ENCODE measurements at places on chromosomes 7 and 10.

DNA sequence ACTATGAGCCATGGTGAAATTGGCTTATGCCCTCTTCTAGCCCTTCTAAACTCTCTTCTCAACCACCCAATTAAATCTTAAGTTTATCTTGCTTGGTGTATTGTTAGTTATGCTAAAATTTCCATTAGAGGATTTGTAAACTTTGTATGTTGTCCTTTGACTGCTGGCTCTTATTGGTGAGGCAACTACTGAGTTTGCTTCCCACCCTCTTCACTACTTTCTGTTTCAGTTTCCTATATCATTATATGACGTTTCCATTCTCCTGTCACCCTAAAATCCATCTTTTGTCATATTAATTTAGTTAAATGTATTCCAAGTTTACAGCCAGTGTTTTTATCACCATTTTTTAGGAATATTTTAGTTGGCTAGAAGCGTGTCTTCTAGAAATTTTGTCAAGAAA, 80.9 kb upstream of the VWC2 start:
- DNase-seq: no peak

DNA sequence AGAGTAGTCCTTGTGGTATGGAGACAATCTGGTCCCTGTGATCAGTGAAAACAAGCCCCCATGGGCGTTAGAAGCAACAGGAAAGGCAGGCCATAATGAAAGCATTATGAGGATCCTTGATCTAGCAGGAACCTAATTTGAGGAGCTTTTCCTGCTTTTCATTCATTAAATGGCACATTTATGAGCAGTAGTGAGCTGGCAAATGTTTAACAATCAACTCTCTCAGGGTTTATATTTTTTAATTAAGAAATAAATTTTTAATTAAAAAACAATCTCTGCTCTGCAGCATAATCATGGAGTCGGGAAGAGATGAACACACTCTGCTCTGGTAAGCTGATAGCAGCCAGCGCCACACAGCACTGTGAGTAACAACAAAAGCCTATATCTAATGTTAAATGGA, 11.3 kb upstream of the NEBL start:
- no peak for DNase-seq

GRCh38 chr7:90312745-90313144, 8.4 kb downstream of the FAM237B start:
- peak; percentile 4 for DNase-seq

- DNase-seq: peak; percentile 83
Measured at GRCh38 chr10:23338155-23338828, 6.3 kb downstream of the C10orf67 start.

DNA sequence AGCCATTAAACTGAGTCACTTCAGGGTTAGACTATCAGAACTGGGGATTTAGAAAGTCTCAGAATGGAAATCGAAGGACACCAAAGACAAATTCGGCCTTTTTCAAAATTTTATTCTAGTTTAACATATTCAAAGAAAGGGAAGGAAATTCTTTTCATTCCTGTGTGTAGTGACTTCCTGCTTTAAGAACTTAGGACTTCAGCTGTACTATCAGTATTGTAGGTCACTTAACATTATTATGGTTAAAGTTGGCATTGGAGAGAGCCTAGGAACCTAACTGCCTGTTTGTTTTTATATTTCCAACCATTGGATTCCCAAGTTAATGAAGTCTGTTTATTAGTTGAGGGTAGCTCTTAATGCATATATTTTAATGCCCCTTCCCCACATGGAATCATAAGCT, 63.7 kb downstream of the PTEN start:
- peak; percentile 39 for DNase-seq

- DNase-seq: no peak
Measured at GRCh38 chr7:44277851-44278250, 47.5 kb downstream of the CAMK2B start.
